ENCODE measurements at places on chromosomes 12 and 14. TPM values are rescaled to one million over a fixed set of nuclear protein-coding genes. Genes with fewer than 3 reads are reported as not detected.

LMNTD1 gene
- total RNA-seq, result not detected

GLIPR1L2 gene
- total RNA-seq, result not detected

CHD8 gene
- 133 TPM for total RNA-seq

ORAI1 gene
- total RNA-seq, result 27.7 TPM

TPPP2 gene
- not detected for total RNA-seq

KLRC3 gene
- total RNA-seq, result not detected
